ENCODE measurements at places on chromosomes 1 and 21.

- no peaks in the 10 kb centered on the region for H3K4me1 ChIP-seq
- no peak overlapping the region for H3K4me3 ChIP-seq
- H3K27ac ChIP-seq: no peak overlapping the region
Measured at GRCh38 chr1:115031595-115031994, 2.0 kb downstream of the TSHB start.

DNA sequence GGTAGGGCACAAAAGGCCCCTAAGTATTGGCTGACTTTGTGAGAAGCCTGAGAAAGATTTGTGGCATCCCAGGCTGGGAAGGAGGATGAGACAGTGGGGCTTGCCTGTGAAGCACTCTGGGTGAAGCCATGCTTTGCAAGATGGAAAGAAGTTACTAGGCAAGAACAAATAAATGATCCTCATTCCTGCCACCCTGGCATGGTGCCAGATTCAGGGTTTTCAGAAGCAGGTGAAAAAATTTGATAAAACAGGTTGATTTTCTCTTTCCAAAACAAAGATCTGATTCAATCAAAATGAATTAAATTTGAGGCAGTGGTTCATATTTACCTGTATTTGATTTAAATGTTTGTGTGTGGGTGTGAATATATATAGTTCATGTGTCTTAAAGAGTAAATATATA, 386.9 kb upstream of the PROX1 start:
- H3K4me3 ChIP-seq: no peak overlapping the region
- no peak for DNase-seq
- H3K4me1 ChIP-seq: no peaks in the 10 kb centered on the region
- no peaks in the 10 kb centered on the region for H3K36me3 ChIP-seq
- H3K27ac ChIP-seq: no peak overlapping the region
- peaks cover 5% of the 10 kb centered on the region for H3K27me3 ChIP-seq

- H3K4me1 ChIP-seq: no peaks in the 10 kb centered on the region
- no peak overlapping the region for H3K4me3 ChIP-seq
- H3K36me3 ChIP-seq: no peaks in the 10 kb centered on the region
- H3K27ac ChIP-seq: no peak overlapping the region
Measured at GRCh38 chr1:56450004-56450666, 129.2 kb downstream of the PLPP3 start.

GRCh38 chr1:12552111-12552888, 65.7 kb downstream of the DHRS3 start:
- H3K27me3 ChIP-seq: no peaks in the 10 kb centered on the region
- H3K36me3 ChIP-seq: no peaks in the 10 kb centered on the region
- no peak for DNase-seq

DNA sequence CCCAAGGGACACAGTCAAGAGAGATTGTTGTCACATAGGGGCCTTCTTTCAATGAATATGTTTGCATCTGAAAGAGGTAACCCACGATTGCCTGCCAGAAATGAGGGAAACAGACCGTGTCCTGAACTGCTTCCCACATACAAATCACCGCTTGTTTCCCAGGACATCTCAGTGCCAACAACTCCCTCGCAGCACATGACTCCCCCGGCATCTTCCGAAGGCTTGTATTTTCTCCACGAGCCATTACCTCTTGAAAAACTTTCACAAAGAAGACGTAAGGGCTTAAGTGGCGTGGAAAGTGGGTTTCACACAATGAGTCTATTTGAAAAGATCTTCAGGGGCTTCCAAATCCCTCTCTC, 31.6 kb upstream of the PDE9A start:
- H3K27ac ChIP-seq: no peak overlapping the region
- H3K27me3 ChIP-seq: peaks cover 40% of the 10 kb centered on the region
- H3K36me3 ChIP-seq: no peaks in the 10 kb centered on the region
- H3K4me1 ChIP-seq: no peaks in the 10 kb centered on the region
- no peak for DNase-seq
- H3K4me3 ChIP-seq: no peak overlapping the region

- DNase-seq: no peak
- H3K27me3 ChIP-seq: no peaks in the 10 kb centered on the region
- no peak overlapping the region for H3K27ac ChIP-seq
Measured at GRCh38 chr21:27807596-27807995, 840.7 kb upstream of the ADAMTS5 start.

DNA sequence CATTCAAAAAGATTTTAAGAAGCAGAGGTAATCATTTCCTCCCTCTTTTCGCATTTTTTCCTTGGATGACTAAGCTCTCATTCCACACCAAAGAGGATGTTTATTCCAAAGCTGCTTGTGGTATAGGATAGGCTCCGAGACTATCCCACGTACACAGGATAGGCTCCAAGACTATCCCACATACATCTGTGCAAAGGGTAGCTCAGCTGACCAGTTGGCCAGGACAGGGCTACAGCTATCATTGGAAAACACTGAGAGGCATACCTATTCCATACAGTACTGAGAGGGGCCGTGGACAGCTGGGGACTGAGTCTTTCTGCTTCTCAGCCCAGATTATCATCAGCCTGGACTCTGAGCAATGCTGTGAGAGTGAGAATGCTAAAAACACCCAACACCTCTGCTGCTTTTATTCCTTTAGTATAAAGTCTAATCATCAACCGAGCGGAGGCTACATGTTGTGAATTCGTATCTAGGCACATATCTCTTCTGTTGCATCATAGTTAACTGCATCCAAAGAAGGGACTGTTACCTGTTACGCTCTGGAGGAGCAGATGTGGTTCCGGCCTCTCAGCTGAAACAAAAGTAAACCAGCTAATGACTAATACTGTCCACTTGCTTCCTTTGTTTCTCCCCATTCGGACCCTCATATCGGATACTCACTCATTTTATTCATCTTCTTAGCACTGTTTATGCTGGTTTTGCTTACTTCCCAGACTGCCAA, 141.0 kb downstream of the TNFSF18 start:
- H3K27me3 ChIP-seq: peaks cover 29% of the 10 kb centered on the region
- no peak overlapping the region for H3K4me3 ChIP-seq
- H3K36me3 ChIP-seq: peaks cover 3% of the 10 kb centered on the region

- DNase-seq: peak; percentile 53
- H3K4me3 ChIP-seq: no peak overlapping the region
- H3K27ac ChIP-seq: no peak overlapping the region
- H3K27me3 ChIP-seq: no peaks in the 10 kb centered on the region
- H3K36me3 ChIP-seq: no peaks in the 10 kb centered on the region
Measured at GRCh38 chr1:31739346-31739745, 24.8 kb downstream of the ADGRB2 start.

GRCh38 chr21:44317241-44317782, 17.5 kb downstream of the PFKL start:
- no peak for DNase-seq
- H3K36me3 ChIP-seq: peaks cover 26% of the 10 kb centered on the region
- no peaks in the 10 kb centered on the region for H3K27me3 ChIP-seq
- no peaks in the 10 kb centered on the region for H3K4me1 ChIP-seq

GRCh38 chr1:208025031-208025430, 114.1 kb upstream of the CD34 start:
- H3K27ac ChIP-seq: no peak overlapping the region
- DNase-seq: no peak
- no peaks in the 10 kb centered on the region for H3K4me1 ChIP-seq
- no peaks in the 10 kb centered on the region for H3K36me3 ChIP-seq
- H3K27me3 ChIP-seq: peaks cover 3% of the 10 kb centered on the region

DNA sequence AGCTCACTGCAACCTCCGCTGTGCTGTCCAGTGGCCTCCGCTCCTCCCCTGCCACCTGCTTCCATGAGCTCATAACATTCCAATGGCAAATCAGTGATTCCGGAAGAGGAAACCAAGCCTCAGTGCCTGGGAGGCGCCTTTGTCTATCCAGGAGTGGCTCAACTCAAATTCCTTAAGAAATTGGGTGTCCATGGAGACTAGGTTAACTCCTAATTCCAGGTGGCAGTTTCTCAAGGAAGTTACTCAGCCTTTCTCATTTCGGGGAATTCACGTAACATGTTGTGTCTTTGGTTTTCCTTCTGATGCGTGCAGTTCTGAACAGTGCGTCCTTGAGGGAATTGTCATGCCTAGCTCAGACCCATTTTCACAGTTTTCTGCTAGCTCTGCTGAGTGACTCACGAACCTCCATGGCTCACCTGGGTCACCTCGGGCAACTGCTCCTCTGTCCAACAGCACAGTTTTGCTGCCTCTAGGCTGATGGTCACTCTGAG, 89.9 kb upstream of the DSCAM start:
- DNase-seq: no peak
- H3K27me3 ChIP-seq: no peaks in the 10 kb centered on the region
- no peak overlapping the region for H3K27ac ChIP-seq
- no peaks in the 10 kb centered on the region for H3K4me1 ChIP-seq
- H3K4me3 ChIP-seq: no peak overlapping the region

- H3K27ac ChIP-seq: no peak overlapping the region
- H3K36me3 ChIP-seq: no peaks in the 10 kb centered on the region
- DNase-seq: no peak
- H3K4me3 ChIP-seq: no peak overlapping the region
Measured at GRCh38 chr1:217524787-217525520, 105.9 kb downstream of the GPATCH2 start.

Data from activated T-helper 2 cell treated with anti-CD3 and anti-CD28 coated beads, Interferon-gamma antibody, Interleukin-2, Interleukin-4, amounts not matched to agents 10 μg/mL and 5 μg/mL and 100 μg/mL, durations not matched to agents 14 hours and 24 hours and 36 hours (primary cell).